ENCODE measurements at places on chromosomes 13 and 19. TPM values are rescaled to one million over a fixed set of nuclear protein-coding genes. Genes with fewer than 3 reads are reported as not detected.

GRCh38 chr13:36355632-36356031, 9.4 kb upstream of the SPART start:
- no peaks in the 10 kb centered on the region for H3K4me1 ChIP-seq
- H3K27me3 ChIP-seq: no peaks in the 10 kb centered on the region
- no peak for DNase-seq
- H3K4me3 ChIP-seq: no peak overlapping the region
- no peak overlapping the region for H3K27ac ChIP-seq

DNA sequence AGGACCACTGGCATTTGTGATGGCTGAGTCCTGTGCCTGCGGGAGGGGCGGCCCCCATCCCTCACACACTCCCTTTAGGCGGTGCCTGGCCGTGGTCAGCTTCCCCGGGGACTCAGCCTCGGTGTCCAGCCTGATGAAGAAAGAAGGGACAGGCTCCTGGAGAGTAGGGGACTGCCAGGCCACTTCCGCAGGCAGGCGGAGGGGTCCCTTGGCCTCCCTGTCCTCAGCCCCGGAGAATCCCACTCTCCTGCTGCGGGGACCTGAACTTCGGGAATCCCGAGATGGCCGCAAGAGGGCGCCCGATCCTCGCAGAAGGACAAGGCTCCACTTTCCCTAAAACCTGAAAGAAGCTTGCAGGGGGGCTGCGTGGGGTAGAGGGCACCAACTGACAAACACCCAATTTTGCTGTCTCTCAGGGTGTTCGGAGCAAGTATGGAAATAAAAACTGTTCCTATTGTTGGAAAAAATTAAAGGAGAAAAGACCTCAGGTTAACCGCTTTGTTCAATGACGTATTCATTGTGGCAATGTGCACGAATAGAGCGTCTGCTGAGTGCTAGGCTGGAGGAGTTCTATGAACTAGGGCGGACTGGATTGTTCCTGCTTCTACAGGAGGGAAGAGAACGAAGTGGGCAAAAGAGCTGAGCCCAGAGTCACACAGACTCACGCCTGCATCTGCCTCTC, 297.3 kb downstream of the ZNF536 start:
- peaks cover 62% of the 10 kb centered on the region for H3K27me3 ChIP-seq
- H3K27ac ChIP-seq: no peak overlapping the region
- H3K4me1 ChIP-seq: peaks cover 3% of the 10 kb centered on the region
- H3K36me3 ChIP-seq: no peaks in the 10 kb centered on the region
- no peak for DNase-seq

DNA sequence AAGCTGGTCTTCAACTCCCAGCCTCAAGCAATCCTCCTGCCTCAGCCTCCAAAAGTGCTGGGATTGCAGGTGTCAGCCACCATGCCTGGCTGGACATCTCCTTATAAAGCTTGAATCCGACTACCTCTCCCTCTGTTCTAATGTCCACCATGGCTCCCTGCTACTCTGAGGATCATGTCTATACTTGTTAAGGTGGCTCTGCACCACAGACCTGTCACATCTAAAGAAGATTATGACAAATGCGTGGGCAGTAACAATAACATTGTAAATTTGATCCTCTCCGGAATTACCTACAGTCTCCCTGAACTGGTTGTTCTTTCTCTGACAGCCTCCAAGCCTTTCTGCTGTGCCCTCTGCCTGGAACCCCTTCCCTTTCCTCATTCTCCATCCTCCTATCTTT, 1.8 kb downstream of the NXNL1 start:
- no peak overlapping the region for H3K4me3 ChIP-seq
- H3K36me3 ChIP-seq: no peaks in the 10 kb centered on the region
- no peak overlapping the region for H3K27ac ChIP-seq
- peaks cover 8% of the 10 kb centered on the region for H3K27me3 ChIP-seq
- no peak for DNase-seq

The CPT1C gene
- total RNA-seq: 1.4 TPM

The LAIR1 gene
- total RNA-seq: 66.0 TPM

DNA sequence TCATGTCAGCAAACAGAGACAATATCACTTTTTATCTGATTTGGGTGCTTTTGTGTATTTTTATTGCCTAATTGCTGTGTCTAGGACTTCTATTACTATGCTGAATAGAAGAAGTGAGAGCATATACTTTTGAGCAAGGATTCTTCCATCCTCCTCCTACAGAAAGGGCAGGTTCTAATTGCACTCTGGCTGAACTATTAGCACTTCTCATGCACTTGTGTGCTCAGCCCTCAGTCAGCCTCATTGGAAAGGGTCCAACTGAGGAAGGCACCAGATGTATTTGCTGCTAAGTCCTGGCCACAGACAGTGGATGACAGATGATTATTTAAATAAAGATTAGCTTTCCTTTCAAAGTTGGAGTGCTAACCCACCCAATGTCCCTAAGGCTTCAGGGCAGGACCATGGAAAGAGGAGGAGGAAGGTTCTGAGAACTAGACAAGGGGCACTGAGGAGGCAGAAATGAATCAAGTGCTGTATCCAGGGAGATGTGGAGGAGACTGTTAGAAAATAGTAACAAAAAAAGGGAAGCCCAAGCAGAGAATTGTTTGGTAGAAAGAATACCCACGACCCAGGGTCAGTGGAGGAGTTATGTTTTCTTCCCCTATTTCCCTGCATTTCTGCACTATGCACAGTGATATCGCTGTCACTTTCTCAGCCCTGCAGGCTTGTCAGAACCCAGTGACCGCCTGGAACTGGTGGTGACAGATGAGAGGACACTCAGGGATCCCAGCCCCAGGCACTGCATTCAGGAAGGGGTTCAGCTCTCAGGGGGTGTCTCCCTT, 8.0 kb downstream of the LILRB4 start:
- peaks cover 19% of the 10 kb centered on the region for H3K27me3 ChIP-seq
- H3K36me3 ChIP-seq: no peaks in the 10 kb centered on the region
- H3K4me1 ChIP-seq: no peaks in the 10 kb centered on the region
- no peak overlapping the region for H3K27ac ChIP-seq
- H3K4me3 ChIP-seq: no peak overlapping the region

The BRCA2 gene
- total RNA-seq: 2.2 TPM

The THSD8 gene
- 0.98 TPM for total RNA-seq

- no peak for DNase-seq
- H3K36me3 ChIP-seq: no peaks in the 10 kb centered on the region
- no peak overlapping the region for H3K27ac ChIP-seq
Observed at GRCh38 chr13:46598820-46599180, 45.8 kb downstream of the LRCH1 start.

Data from T-cell (primary cell).